ENCODE measurements at places on chromosomes 1 and 21. TPM values are rescaled to one million over a fixed set of nuclear protein-coding genes. Genes with fewer than 3 reads are reported as not detected.

The FCGR3B gene
- total RNA-seq: not detected

The RCOR3 gene
- total RNA-seq: 8.1 TPM

The LGALS8 gene
- 57.7 TPM for total RNA-seq

The SPRR3 gene
- total RNA-seq: not detected

The DCST2 gene
- not detected for total RNA-seq

Measured in IMR-90 (cell line).